Uterus (tissue), 4 donors: ENCODE measurements at places on chromosomes 16 and 17.

DNA sequence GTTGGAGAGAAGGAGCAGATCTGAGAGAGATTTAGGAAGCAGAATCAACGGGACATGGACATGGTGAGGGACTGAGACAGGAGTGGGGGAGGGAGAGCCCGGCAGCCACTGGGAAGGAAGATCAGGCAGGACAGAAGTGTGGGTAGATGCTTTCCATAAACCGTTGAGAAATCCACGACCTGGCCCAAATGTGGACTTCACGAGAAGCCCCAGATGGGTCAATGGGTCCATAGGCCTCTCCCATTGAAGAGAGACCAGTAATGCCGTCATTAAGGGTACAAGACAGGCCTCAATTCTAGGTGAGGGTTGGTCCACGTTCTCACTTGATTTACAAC lies 530 bp upstream of the CCL22 start:
- DNase-seq = no peak

- DNase-seq = no peak
Observed at GRCh38 chr16:50831751-50832150, 89.9 kb downstream of the CYLD start.

DNA sequence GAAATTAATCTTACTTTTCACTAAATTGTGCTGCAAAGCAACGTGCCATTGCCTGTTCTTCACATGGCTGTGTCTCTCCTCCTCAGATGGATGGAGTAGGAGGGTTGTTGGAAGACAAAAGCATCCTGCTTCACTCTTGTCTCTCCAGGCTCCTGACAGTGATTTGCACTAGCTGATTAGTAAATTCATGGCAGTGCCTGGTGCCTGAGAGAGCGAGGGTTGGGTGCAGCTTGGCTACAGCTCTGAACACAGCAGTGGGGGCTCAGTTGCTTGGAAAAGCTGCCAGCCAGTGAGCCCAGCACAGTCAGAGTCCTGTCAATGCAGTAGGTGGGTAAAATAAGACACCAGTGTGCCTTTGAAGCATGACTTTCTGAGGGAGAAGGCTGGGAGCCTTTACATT lies 37.4 kb downstream of the CDH13 start:
- DNase-seq = no peak

DNA sequence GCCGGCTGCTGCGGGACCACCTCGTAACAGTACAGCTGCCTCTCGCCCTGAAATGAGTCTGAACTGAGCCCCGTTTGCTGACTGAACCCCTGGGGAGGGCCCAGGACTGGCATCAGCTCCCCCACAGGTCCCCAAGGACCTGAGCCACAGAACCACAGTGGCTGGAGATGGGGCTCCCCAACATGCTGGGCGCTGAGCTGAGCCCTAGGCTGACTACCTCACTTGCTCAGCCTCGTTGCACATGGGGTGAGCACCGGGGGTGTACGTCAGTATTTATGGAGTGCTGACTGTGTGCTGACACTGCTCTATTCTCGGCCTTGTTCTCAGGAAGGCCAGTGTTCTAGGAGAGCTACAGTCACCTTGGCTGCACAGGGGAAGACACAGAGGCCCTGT lies 6.6 kb upstream of the VASN start:
- DNase-seq = no peak

- no peak for DNase-seq
Observed at GRCh38 chr16:79021991-79022630, 578.4 kb downstream of the MAF start.

GRCh38 chr16:29680180-29680598 lies 1.2 kb downstream of the QPRT start:
- no peak for DNase-seq

DNA sequence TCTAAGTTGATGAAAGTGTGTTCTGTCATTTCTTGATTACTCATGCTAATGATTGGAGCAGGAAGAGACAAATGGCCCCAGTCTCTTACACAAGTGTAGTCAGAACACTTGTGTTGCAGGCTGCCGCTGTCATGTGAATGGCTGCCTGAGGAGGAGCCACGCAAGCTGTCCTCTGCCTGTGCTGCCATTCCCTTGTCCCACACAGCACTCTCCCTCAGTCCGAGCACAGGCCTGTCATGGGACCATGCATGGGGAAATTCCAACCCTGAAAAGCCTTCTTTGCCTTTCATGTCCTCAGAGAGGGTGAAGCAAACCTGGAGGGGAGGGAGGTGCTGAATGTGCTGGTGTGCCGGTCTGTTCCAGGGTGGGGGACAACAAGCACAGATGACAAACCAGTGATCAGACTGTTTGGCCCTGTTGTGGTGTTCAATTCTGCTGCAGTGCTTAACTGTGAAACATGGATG lies 109.4 kb downstream of the MRTFB start:
- DNase-seq = no peak

GRCh38 chr17:56723421-56723820 lies 110.3 kb downstream of the C17orf67 start:
- DNase-seq = no peak

DNA sequence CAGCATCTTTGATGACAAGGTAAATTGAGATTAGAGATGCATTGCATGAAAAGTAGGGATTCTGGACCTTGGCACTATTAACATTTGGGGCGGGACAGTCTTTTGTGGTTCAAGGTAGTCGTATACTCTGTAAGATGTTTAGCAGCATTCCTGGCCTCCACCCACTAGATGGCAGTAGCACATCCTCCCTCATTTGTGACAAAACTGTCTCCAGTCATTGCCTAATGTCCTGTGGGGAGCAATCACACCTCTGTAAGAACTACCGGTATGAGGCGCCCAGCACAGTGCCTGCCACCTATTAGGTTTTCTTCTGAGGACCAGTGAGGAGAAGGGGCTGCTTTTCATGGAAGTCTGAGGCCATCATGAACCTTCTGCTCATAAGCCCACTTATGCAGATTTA lies 180.8 kb downstream of the RBFOX1 start:
- no peak for DNase-seq

GRCh38 chr16:51151961-51152663 lies 1.0 kb upstream of the SALL1 start:
- DNase-seq = peak; percentile 94

DNA sequence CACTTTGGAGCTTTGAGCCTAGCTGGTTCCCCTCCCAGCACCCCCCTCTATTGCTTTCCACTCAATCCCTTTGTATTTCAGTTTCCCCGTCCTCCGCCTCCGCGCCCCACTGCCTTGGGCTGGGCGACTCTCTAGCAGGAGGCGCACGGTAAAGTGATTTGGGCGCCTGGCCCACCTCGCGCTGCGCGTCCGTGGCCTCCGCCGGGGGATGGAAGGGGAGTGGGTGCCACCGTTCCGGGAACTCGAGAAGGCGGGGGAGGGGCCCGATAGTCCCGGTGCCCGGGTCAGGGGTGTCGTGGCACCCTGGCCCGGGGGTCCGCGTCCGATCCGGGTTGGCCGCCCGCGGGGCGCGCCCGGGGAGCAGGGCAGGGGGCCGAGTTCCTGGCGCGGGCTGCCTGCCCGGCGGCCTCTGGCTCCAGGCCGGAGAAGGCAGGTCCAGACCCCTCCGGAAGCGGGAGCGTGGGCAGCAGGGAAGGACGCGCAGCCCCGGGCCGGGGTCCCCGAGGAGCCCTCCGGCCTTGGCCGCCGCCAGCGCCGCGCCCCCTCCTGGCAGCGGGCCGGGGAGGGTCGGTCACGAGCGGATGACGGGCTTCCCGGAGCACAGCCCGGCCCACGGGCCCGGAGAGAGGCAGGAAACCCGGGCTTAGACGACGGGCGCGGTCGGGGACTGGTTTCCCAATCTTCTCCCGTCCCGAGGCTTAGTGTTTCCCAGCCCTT lies 15.8 kb downstream of the MEOX1 start:
- peak; percentile 72 for DNase-seq

DNA sequence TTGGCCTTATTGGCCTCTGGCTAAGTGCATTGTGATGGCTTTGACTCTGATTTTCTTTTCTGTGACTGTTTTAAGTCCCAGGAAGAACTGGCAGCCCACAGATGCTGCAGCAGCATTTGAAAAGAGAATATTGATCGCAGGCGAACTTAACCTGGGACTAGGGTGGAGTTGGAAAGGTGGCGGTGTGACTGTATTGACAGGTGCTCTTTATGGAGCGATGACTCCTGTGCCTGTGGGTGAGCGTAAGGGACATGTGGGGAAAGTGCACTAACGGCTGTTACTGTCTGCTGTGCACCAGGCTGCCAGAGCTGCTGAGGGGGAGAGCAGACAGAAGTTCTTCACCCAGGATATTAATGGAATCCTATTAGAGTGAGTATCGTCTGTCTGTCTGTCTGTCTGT lies 21.3 kb downstream of the UBN1 start:
- no peak for DNase-seq

GRCh38 chr16:1572673-1573072 lies 39.2 kb downstream of the IFT140 start:
- no peak for DNase-seq

DNA sequence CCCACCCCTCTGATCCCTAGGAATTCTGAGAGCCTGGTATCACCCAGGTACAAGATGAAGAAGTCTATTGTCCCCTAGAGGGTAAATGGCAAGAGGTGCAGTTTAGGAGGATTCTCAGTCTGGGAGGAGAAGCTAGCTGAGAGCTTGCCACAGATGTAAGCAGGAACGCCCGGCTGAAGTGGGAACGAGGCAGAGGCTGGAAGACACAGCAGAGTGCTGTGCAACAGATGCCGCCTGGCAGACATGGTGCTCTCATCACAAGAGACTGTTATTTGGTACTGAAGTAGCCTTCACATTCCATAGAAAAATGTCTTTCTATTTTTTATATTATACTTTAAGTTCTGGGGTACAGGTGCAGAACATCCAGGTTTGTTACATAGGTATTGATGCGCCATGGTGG lies 20.3 kb upstream of the KRT20 start:
- no peak for DNase-seq

GRCh38 chr17:37643869-37644268 lies 623 bp upstream of the DDX52 start:
- DNase-seq = no peak

GRCh38 chr16:65878347-65878746 lies 488.1 kb upstream of the CDH5 start:
- no peak for DNase-seq

GRCh38 chr16:53936052-53936451 lies 232.1 kb downstream of the FTO start:
- no peak for DNase-seq

DNA sequence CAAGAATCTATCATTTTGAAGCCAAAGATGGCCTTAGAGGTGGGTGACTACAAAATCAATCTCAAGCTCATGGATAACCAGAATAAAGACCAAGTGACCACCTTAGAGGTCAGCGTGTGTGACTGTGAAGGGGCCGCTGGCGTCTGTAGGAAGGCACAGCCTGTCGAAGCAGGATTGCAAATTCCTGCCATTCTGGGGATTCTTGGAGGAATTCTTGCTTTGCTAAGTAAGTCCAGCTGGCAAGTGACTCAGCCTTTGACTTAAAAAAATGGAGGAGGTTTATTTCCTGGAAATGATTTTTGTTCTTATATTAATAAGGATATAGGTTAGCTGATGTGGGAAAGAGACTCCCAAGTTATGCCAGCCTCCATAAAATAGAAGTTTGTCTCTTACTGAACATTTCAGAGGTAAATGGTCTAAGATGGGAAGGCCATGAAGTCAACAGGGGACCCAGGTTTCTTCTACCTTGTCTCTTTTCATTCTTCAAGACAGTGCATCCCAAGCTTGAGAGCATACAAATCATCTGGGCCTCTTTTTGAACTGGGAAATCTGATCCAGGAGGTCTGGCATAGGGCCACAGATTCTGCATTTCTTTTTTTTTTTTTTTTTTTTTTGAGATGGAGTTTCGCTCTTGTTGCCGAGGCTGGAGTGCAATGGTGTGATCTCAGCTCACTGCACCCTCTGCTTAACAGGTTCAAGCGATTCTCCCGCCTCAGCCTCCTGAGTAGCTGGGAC lies 19.8 kb upstream of the TANGO6 start:
- no peak for DNase-seq

- DNase-seq = no peak
Observed at GRCh38 chr16:53152329-53152728, 97.5 kb downstream of the CHD9 start.

DNA sequence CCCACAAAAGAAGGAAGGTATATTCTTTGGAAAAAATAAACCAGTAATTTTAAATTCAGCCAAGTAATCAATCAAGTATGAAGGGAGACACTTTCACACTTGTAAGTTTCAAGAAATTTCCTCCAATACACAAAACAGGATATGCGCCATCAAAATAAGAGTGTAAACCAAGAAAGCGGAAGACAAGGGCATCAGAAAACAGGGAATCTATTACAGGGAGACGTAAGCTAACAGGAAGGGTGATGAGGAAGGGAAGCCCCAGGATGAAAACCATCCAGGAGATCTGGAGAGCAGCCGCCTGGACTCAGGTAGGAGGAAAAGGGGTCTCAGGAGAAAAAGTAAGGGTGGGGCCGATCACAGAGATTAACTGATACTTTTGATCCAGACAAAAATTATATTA lies 31.8 kb upstream of the PITPNM3 start:
- no peak for DNase-seq

DNA sequence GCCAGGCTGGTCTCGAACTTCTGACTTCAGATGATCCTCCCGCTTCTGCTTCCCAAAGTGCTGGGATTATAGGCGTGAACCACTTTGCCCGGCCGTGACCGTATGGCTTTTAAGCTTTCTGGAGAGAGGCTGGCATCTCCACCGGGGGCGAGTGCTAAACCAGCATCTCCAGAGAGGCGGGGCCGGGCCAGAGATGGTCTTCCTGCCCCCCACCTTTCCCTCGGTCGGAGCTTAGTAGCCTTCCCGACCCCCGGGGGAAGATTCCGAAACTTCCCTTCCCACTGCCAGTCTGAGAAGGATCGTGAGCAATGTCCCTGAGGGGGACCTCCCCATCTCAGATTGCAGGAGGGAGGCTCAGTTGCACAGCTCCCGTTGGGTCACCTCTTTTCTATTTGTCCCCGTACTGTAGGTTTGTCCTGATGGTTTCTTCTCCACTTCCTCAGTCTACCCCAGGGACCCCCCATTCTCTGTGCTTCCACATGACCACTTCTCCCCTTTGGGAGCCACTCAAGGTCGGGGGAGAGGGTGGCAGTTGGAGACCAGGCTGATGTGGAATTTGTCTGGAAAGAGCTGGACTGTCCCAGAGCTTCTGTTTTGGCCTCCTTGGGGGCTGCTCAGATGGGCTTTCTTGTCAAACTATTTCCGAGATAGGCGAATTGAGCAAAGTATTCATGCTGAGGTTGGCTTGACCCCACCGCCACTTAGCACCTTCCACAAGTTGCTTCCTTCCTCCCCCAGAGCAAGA lies 18.2 kb downstream of the IGF2BP1 start:
- no peak for DNase-seq

DNA sequence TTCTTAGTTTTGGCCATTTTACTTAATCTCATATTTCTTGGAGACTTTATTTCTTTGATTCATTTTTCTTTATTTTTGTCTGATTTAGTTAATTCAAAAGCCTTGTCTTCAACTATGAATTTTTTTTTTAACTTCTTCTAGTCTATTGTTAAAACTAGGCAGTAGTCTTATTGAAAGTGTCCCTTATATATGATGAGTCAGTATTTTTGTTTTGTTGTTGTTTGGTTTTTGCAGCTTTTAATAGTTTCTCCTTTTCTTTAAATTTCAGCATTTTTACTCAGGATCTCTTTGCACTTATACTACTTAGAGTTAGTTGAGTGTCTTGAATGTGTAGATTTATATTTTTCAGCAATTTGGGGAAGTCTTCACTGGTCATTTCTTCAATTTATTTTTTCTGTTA lies 758.5 kb upstream of the CDH8 start:
- DNase-seq = no peak

GRCh38 chr17:75182319-75182568 lies 515 bp downstream of the SUMO2 start:
- DNase-seq = peak; percentile 33

GRCh38 chr16:57663436-57663835 lies 4.7 kb upstream of the ADGRG3 start:
- no peak for DNase-seq
